Stimulated activated CD4-positive, alpha-beta T cell treated with anti-CD3 and anti-CD28 coated beads, TNF-alpha, amount 100 ng/mL, for 48 hours (primary cell): ENCODE measurements at places on chromosomes 3 and 15.

DNA sequence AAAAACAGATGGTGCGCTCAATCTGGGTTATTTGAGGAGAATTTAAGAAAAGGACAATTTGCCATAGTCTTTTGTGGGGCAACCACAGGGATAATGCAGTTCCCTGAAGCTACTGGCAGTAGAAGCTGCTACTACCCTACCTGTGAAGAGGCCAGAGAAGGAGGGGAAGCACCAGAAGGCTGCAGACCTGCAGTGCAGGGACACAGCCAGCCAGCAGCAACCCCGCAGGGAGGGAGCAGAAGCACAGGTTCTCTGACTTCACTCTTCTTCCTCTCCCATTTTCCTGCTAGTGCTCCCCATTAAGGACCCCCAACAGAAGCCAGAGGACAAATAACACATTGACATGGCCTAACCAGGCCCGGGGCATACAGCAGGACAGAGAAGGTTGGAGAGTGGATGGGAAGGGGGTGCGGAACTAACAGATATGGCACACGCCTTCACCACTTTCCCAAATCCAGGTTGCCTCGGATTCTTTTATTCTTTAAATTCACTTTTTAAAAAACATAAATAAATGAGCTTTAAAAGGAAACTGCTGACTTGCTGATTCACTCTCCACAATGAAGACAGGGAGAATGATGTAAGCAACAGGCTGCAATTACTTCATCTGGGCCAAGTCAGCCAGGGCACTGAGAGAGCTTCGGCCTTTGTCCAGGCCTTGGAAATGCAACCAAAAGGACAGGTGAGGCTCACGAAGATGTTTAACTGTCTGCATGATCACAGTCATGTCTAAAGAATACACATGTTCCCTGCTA, 30.1 kb downstream of the POPDC2 start:
- DNase-seq, result no peak

- no peak for DNase-seq
Measured at GRCh38 chr3:19473971-19474580, 325.8 kb downstream of the KCNH8 start.

GRCh38 chr3:40192628-40193027, 116.9 kb upstream of the EIF1B start:
- DNase-seq, result no peak

- no peak for DNase-seq
Measured at GRCh38 chr15:63457379-63457778, 47.0 kb upstream of the USP3 start.

GRCh38 chr15:91302588-91303439, 202.8 kb downstream of the SV2B start:
- DNase-seq, result no peak

- DNase-seq, result no peak
Measured at GRCh38 chr3:69368129-69368741, 17.7 kb downstream of the FRMD4B start.

- DNase-seq, result no peak
Measured at GRCh38 chr3:39064646-39065045, 12.8 kb downstream of the WDR48 start.

DNA sequence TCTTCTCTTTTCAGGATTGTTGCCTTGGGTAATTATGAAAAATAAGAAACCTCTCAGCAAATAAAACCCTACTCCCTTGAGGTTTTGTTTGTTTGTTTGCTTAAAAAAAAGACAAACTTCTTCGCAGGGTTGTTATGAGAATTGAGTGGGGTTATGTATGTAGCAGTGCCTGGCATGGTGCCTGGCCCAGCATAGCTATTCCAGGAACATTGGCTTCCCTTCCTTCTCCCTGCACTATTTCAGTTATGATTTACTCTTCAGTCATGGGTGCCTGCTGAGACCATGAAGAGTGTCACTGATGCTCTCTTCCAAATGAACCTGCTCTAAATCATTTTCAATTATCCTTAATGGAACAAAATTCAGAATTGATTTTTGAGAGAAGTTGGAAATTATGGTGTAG, 283.5 kb upstream of the ROPN1 start:
- DNase-seq, result no peak

DNA sequence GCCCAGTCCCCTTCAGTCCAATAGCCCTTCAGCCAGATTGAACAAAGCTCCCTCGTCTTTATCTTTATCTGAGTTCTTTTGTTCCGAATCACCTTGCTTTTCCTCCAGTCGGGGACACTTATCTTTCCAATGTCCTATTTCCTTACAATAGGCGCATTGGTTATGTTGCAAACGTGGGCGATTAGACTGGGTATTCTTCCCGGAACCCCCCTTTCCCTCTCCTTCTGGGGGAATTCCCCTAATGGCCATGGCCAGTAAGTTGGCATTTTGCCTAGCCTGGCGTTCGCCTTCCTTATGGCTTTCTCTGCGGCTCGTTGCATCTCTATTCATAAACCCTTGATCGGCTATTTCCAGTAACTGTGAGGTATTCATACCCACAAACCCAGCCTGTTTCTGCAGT, 82.2 kb upstream of the VEPH1 start:
- no peak for DNase-seq

DNA sequence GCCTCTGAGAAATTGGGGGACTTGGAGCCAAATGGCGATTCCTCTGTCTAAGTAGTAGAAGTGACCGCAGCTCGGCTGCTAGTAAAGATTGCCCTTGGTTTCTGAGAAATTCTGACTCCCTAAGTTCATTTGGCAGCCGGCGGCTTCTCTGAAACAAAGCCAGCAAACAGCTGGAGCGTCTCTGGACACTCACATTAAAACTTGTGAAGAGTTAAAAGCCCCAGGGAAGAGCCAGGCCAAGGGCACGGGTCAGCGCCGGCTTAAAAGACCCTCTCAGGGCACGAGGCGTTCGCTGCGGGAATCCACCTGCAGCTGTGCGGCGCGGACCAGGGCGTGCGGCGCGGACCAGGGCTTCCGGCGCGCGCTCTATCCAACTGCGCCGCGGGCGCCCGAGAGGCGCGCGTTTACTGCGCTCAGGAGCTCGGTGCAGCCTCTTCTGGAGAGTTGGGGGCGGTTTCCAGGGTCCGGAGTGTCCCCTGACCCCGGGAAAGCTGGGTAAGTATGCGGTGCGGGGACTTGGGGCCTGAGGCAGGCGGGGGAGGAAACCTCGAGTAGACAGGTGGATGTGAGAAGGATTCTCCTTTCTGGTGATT, at the start of gene COL6A5:
Gene COL6A5 (plus strand): TSS at position 186 of the 593 bp plus-strand sequence. CDS start 27,967 bp downstream, outside the sequence.
- DNase-seq, result no peak

GRCh38 chr3:18735005-18735404, 309.9 kb upstream of the SATB1 start:
- no peak for DNase-seq

DNA sequence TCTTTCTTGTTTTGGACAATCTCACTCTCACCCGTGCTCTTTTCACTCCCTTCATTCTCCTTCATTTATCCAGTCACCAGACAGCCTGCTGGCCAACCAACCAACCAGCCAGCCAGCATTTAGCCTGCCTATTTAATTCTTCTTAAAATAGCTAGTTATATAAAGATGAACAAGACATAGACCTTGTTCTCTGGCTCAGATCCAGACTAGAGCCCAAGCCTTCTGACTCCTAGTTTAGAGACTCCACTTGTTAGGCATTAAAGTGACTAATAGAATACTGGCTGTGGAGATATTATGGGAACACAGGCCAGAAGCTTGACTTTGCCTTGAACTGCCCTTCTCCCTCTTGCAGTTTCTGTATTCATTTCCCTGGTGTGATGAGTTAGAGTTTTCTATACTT, 215.3 kb upstream of the THRB start:
- no peak for DNase-seq

GRCh38 chr3:109081746-109082510, 36.0 kb downstream of the MORC1 start:
- DNase-seq, result no peak

DNA sequence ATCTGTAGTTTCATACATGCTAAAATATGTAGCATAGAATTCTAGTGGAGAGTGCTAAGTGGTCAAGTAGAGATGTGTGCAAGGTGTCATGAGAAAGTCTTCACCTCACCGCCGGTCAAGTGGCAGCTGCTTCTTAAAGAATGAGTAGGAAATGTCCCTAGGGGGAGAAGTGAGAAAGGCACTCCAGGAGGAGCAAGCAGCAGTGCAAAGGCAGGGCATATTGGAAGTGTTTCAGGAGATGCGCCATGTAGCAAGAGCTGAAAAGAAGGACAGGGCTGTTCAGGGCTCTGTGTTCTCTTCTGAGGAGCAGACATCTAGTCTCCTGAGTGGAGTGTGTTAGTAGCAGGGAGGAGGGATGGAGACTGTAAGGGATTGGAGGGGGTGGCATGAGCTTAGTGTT, 312.4 kb upstream of the SEMA6D start:
- DNase-seq, result no peak

DNA sequence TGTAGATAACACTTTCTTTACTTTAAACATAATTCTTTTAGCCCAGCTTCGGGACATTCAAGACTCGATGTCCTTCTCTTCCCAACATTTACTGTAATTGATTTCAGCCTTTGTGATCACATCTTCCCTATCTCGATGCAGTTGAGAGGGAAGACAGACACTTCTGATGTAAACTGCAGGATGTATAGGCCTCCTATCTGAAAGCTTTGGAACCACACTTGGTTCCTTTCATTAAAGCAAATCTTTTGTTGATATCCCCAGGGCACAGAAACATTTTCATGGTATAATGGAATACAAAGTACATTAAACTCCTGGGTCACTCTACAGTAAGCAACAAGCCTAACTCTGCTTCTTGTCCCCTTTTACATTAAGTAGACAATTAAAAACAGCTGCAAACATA, 6.4 kb downstream of the GRM7 start:
- no peak for DNase-seq

DNA sequence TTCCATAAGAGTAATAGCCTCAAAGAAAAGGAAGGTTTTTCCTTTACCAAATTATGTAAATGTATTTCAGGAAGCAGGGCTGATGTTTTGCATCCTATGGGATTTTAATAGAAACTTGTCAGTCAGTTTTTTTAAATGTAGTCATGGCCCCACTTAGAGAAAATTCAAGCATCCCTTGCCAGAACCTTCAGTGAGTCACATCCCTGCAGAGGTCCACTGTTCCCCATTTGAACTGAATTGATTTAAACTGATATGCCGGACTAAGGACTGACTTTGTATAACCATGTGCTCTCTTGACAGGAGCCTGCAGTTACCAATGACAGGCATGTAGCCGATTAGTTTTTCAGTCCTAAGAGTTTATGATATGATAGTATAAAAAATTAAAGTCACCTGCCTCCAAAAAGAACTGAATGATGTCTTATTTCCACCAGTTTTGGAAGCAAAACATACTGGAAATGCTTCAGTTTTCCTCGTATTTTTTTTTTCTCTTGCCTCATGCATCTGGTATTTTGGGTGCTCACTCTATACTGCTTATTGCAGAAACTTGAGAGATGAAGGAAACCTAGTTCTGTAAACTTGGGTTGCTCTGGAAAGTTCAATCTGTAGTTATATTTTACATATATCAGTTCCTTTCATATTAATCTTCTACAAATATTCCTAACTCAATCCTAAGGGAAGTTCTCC, 30.7 kb downstream of the LRTM1 start:
- no peak for DNase-seq

- DNase-seq, result no peak
Measured at GRCh38 chr15:98916826-98917225, 90.8 kb downstream of the PGPEP1L start.

GRCh38 chr3:30020380-30020779, 586.0 kb upstream of the TGFBR2 start:
- DNase-seq, result no peak

DNA sequence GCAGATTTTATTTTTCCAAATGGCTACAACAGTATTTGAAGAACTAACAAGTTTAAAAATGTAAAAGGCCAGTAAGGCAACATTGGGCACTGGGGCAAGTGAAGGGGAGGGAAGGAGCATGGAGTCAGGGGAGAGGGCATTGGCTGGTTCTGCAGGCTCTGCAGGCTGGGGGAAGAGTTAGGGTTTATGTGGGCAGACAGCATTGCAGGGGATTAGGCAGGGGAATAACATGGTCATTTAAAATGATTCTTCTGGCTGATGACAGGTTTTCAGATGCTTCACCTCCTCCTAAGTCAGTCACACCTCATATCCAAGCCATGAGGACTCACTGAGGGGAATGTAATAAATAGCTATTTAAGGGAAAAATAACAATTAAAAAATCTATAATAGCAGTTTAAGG, 52.6 kb downstream of the BTD start:
- DNase-seq, result no peak

- no peak for DNase-seq
Measured at GRCh38 chr3:135128818-135129217, 333.8 kb downstream of the EPHB1 start.

DNA sequence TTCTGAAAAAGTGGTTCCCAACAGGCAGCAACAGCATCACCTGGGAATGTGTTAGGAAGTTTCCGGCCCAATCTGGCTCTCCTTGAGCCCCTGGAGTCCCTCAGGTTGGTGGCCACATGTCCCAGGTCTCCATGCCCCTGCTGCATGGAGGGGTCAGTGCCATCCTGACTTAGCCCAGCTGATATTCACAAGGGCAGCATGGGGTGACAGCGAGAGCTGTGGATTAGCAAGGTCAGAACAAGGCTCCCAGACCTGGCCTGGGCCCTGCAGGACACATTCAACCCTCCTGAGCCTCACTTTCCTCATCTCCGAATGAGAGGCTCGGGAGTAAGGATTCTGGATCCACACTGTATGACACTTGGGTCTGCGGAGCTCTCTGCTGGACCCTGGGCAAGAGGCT, 243.8 kb upstream of the TLE3 start:
- DNase-seq, result no peak

GRCh38 chr15:71647487-71647808, 162.9 kb upstream of the NR2E3 start:
- no peak for DNase-seq

GRCh38 chr3:80051602-80051962, 283.8 kb upstream of the ROBO1 start:
- DNase-seq, result no peak

DNA sequence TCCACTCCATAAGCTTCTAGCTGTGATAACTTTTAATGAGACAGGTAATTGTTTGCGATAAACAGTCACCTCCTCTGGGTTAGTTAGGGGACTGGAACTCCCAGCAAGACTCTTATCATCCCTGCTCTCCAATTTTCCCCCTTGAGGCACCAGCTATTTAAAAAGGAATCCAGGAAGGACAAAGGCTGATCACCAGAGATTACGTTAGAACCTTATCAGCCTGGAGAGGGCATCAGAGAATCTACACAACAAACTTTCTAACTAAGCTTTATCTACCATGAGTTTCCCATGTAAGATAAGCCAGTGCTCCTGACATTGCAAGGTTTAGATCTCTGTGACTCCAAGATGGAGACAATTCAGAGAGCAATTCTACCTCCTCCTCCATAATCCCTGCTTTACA, 31.3 kb downstream of the GPR176 start:
- no peak for DNase-seq

- no peak for DNase-seq
Measured at GRCh38 chr3:153410517-153410916, 248.5 kb downstream of the RAP2B start.

- DNase-seq, result no peak
Measured at GRCh38 chr15:78049691-78050440, 27.6 kb downstream of the TBC1D2B start.

DNA sequence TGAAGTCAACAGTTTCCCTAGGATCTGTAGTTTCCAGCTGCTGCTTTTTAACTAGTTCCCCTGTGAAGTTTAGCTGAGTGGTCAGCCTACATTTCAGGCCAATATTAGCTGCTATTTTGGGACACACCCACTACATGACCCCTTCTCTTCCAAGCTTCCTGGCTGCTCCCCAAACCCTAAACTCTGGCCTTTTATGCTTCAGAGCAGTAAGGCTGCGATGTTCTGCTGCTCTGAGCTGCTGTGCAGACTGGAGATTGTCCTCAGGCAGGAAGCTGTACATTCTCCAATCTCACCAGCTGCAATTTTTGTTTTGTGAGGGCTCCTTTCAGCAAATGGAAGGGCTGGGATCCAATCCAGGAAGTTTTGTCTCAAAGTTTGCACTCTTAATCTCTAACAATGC, 48.0 kb upstream of the WDR72 start:
- DNase-seq, result no peak
